ENCODE measurements at places on chromosomes 12 and 14.

GRCh38 chr14:49405291-49405690, 180.9 kb downstream of the RPS29 start:
- DNase-seq: no peak

DNA sequence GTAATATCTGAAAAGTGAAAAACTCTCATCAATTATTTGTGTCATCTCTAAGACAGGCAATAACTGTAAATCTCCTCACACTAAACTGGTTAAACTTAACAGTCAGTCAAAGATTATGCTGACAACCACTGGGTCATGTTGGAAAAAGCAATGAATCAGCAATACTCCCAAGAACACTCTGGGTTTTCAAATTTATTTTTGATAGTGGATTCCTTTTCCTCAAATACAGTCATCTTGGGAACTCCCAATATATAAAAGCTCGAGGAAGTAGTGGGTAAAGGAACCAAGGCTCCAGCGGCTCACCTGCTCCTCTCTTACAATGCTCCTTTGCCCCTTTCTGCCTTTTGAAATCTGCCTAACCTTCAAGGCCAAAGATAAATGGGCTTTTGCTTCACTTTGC, 70.0 kb downstream of the ARMH4 start:
- no peak for DNase-seq

DNA sequence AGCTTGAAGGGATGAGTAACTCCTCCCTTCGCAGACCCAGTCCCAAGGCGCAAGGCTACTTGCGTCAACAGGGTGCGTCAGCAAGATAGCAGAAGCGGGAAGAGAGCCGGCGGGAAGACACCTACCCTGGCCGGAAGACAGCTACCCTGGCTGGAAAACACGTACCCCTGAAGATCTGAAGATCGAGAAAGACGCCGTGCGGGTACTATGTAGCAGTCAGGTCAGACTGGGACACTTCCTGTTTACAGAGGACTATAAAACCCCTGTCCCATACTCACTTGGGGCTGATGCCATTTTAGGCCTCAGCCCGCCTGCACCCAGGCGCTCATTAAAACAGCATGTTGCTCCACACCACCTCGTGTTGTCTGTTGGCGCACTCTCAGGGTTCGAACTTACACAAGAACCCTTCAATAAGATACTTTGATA, 80.9 kb downstream of the ABCD2 start:
- DNase-seq: no peak

DNA sequence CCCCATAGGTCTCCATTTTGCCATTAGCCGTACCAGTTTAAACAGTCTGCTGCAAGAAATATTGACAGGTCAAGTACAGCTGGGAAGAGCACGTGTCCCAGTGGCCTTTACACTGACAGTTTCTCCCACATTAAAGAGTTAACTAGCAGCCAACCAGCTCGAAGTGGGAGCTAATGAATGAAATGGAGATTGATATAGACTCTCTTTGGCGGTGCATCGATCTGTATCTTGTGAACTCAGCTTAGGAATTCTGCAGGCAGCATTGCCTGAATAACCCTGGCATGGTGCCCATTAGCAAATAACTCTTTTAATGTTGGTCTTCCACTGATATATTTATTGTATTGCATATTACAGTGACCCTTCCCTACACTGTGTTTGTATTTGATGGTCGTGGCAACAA, 319.4 kb downstream of the EGLN3 start:
- no peak for DNase-seq

DNA sequence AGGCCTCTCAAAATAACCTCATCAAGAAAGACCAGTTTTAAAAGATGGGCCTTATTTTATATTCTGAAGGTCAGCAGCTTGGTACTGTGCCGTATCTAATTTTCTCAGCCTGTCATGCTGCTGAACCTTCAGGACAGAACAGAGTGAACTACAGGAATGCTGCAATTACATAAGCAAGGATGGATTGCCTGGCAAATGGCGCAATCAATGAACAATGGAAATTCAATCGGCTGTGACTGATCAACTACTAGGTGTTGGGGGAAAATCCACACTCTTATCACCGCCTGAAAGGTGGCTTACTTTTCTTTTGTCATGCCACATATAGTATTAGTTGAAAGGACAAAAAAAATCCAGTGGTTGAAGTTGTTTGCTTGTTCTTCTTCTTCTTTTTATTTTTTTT, 8.5 kb downstream of the ACSS3 start:
- no peak for DNase-seq

DNA sequence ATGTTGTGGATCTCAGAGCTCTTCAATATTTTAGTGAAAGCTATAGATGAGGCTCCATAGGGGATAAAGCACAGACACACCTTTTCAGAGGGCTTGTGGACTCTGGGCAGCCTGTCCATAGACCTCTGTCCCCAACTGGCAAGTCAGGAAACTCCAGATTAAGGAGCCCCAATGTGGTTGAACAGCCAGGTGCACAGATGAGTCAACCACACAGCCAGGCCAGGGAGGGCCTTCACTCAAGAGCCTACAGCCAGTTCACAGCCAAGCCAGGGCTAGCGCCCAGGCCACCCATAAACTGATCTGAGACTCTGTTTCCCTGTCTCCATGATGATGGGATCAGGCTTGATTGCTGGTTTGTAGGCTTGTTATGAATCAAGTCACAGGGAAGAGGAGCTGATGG, 1.0 kb upstream of the BDKRB2 start:
- no peak for DNase-seq

DNA sequence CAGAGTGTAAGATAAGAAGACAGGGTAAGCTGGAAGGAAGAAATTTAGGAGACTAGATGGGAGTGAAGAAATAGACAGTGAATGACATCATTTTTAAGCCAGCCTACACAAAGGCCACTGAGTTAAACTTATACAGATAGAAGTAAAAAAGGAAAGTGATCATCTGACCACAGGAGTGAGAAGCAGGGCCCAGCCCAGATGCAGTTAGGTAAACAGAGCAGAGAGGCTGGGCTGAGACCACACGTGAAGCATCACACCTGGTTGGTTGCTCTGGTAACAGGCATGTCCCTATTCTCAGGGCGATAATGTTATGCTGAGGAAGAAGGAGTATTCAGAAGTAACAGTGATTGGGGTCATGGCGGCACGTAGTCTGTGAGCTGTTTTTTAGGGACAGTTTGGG, 1079.4 kb downstream of the AACS start:
- DNase-seq: no peak

DNA sequence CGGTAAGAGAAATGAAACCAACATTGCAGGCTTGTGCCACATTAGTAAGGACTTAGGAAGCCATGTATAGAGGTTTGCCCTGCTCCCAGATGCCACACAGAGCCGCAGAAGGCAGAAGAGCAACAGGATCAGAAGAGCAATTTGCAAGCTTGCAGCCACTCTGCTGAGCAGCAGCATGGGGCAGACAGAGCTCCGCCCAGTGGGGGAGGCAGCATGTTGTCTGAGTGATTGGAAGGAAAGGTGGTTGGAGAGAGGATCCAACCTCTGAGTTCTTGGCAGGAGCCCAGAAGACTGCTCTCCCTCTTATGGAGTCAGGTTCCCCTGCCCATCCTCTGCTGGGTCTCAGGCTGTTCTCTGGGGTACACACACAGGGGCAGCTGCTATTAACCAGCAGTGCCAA, 2.3 kb upstream of the KRT6A start:
- no peak for DNase-seq

DNA sequence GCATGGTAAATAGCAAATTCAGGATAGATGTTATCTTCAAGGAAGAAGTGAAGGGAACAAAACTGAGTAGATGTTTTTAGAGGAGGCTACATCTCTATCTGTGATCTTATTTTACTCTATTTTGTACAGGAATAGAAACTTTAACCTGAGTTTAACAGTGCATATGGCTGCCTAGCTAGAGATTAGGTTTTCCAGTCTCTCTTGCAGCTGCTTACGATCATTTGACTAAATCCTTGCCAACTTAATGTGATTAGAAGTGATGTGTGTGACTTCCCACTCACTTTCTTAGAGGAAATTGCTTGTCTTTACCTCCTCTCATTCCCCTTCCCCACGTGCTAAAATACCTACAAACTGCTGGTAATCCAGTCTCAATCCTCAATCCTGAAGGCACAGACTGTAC, 26.5 kb upstream of the SLC15A5 start:
- no peak for DNase-seq

DNA sequence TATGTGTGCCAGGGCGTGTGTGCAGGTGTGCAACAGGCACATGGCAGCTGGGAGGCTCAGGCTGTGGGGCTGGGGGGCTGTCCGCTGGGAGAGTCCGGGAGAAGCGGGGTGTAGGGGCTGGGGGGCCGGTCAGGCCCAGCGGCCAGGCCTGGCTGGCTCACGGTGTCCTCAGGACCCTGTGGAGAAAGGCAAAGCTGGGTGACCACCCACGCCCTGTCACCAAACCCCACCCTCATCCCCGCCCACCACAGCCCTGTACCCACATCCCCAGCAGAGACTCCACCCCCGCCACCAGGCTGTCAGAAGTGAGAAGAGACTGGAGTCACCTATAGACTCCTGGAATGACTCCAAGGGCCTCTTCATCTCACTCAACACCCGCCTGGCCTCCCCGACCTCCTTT, 85.3 kb downstream of the SCARB1 start:
- no peak for DNase-seq

DNA sequence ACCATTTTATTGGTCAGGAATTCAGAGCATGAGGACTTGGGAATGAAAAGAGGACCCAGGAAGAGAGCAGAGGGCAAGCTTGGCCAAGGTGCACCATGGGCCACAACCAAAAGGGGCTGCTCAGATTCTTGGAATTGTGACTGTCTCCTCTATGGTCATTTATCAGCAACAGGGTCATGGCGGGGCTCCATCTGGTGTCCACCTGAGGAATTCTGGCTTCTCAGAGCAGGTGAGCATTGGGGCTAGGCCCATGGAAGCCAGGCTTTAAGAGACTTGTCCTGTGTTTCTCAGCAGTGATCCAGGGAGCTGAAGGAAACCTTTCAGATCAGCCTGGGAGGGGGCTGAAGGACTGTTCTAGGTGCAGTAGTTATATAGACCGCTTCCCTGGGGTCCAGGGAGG, 2.6 kb upstream of the RIN3 start:
- DNase-seq: no peak

DNA sequence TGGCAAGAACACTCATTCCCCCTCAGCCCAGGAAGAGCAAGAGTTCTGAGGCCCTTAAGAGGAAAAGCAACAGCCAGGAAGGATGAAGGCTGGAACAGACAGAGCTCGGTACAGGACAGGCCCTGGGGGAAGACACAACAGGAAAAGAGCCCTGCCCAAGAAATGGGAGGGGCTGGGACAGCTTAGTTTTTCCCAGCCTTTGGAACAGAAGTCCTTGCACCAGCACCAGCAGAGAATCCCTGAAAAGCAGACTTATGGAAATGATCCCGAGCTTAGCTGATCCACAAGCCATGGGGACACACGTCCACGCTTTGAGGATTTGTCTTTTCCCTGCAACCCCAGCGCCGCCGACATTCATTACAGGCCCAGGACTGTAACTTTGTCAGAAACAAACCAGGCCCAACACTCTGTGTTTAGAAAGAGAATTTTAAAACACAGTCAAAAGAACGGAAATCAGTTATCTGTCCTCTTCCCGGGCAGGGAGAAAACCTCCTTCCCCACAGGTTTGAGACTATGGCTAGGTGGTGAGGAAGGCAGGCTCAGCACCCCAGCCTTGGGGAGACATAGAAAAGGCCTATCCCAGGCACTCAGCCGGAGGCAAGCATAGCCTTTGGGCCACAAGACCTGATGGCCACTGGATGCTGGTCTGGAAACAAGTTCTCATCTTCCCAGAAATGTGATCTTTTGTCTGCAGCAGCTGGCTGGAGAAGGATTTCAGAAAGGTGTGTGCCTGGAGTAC, 4.0 kb upstream of the AVIL start:
- DNase-seq: no peak

GRCh38 chr14:104267895-104268294, 129.5 kb downstream of the KIF26A start:
- no peak for DNase-seq

DNA sequence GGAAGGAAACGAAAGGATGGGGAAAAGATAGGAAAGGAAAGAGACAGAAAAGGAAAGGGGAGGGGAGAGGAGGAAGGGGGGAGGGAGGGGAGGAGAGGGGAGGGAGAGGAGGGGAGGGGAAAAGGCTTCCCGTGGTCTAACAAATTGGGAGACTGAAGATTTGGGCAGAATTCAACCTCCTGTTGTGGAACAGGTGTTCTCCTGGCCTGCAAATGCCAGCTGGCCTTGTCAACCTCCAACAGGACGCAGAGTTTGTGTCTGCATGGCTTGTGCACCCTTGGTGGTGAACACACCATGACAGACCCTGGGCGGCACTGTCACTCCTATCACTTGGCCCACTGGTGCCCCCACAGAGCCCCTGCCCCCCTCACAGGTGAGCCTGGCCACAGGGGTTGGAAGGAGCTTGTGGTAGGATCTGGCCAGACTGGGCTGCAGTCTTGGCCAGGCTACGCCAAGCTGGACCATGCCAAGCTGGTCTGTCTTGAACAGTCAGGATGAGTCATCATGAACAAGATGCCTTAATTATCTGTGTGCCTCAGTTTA, 321.6 kb downstream of the BCL11B start:
- DNase-seq: no peak

GRCh38 chr12:69055706-69056105, 122.7 kb upstream of the CPM start:
- no peak for DNase-seq

DNA sequence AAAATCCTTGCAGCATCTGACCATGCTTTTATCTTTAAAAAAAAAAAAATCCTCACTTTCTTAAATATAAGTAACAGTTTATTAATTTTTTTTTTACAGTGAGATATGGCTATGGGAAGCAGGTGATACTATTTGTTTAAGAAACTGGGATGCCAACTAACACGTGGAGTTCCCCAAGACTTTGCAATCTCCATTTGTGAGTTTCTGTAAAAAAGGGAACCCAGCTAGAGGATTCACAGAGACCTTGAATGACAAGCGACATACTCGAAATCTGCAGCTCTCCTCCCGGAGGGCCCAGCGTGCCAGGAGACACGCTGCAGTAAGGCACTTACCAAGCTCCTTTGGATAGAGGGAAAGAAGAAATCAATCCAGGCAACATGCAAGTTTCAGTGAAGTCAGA, 30.1 kb downstream of the SLC15A4 start:
- no peak for DNase-seq

DNA sequence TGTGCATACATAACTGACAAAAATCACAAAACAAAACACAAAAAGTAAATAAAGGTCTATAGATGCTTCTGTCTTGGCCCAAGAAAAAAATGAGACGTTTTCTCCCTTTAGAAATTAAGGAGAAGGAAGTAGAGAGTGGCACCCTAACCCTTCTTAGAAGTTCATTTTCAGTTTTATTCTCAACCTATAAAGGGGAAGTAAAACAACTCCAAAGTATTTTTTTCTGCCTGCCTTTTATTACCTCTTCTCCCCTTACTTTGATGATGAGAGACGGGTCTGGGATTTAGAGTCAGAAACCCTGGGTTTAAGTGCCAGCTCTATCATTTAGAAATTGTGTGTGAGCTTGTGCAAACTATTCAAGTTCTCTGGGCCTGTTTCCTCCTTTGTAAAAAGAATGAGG, 2.8 kb downstream of the PRIM1 start:
- no peak for DNase-seq
